ENCODE measurements at places on chromosomes 3 and 15. TPM values are rescaled to one million over a fixed set of nuclear protein-coding genes. Genes with fewer than 3 reads are reported as not detected.

Gene HACD2
- 8.9 TPM for total RNA-seq

Gene TRH
- not detected for total RNA-seq

Gene AP3B2
- 0.79 TPM for total RNA-seq

Gene C3orf85
- not detected for total RNA-seq

Gene UCN2
- total RNA-seq, result not detected

Gene OXSR1
- 35.6 TPM for total RNA-seq

Gene CGNL1
- total RNA-seq, result 16.9 TPM

Gene ERICH6
- total RNA-seq, result not detected

Gene CYP1A2
- total RNA-seq, result not detected

Gene NBEAL2
- 11.9 TPM for total RNA-seq

Gene PRR20G
- total RNA-seq, result not detected

Gene GCNT3
- total RNA-seq, result not detected

Gene TCF12
- 55.5 TPM for total RNA-seq

Gene CCR9
- not detected for total RNA-seq

Gene FBXO40
- total RNA-seq, result 236 TPM

Gene NEK10
- total RNA-seq, result 3.4 TPM

Gene SLC12A1
- not detected for total RNA-seq

Gene KBTBD13
- 11.8 TPM for total RNA-seq

Gene CCDC13
- not detected for total RNA-seq

Gene GOLGA6L7
- total RNA-seq, result not detected

Gene C3orf38
- 13.9 TPM for total RNA-seq

Gene ACVR2B
- total RNA-seq, result 4.8 TPM

Gene GOLGA6L10
- total RNA-seq, result 0.44 TPM

Gene RCCD1
- total RNA-seq, result 6.9 TPM

Gene CNTN3
- total RNA-seq, result 4.3 TPM

Gene ADGRG7
- total RNA-seq, result not detected

Gene TRANK1
- 6.5 TPM for total RNA-seq

Gene TLR9
- 0.12 TPM for total RNA-seq

Gene GPR156
- total RNA-seq, result not detected

Gene GNAT1
- not detected for total RNA-seq

Gene FSIP1
- 0.69 TPM for total RNA-seq

Gene CCRL2
- total RNA-seq, result 8.1 TPM

Gene PLA2G4B
- total RNA-seq, result 1.8 TPM

Gene STRA6
- not detected for total RNA-seq

Gene REC114
- total RNA-seq, result not detected

Gene IQCF5
- total RNA-seq, result not detected

Gene SPATA12
- total RNA-seq, result not detected

Gene ZNF860
- total RNA-seq, result 0.12 TPM

Gene P2RY13
- 0.23 TPM for total RNA-seq

Gene ATP1B3
- 46.1 TPM for total RNA-seq

Gene HES1
- total RNA-seq, result 9.2 TPM

Gene CPLX3
- 3.3 TPM for total RNA-seq

Gene HDC
- 0.88 TPM for total RNA-seq

Gene PROK2
- 0.37 TPM for total RNA-seq

Gene GABRA5
- not detected for total RNA-seq

Gene IQSEC1
- 62.2 TPM for total RNA-seq

Gene PLA2G4E
- total RNA-seq, result not detected

Gene CLDN11
- total RNA-seq, result 3.9 TPM

Gene CPA3
- total RNA-seq, result 1.2 TPM

Gene SKOR1
- total RNA-seq, result 0.15 TPM

Gene MEX3B
- 3.3 TPM for total RNA-seq

Gene PP2D1
- total RNA-seq, result not detected

Data from heart left ventricle (tissue), 16 donors.